ENCODE measurements at places on chromosomes 16 and 17.

GRCh38 chr17:58238147-58238634 is at the start of gene LPO:
Gene LPO (plus strand): TSS chr17:58238584. CDS start chr17:58242980, 4,396 bp downstream.
- no peak for DNase-seq

DNA sequence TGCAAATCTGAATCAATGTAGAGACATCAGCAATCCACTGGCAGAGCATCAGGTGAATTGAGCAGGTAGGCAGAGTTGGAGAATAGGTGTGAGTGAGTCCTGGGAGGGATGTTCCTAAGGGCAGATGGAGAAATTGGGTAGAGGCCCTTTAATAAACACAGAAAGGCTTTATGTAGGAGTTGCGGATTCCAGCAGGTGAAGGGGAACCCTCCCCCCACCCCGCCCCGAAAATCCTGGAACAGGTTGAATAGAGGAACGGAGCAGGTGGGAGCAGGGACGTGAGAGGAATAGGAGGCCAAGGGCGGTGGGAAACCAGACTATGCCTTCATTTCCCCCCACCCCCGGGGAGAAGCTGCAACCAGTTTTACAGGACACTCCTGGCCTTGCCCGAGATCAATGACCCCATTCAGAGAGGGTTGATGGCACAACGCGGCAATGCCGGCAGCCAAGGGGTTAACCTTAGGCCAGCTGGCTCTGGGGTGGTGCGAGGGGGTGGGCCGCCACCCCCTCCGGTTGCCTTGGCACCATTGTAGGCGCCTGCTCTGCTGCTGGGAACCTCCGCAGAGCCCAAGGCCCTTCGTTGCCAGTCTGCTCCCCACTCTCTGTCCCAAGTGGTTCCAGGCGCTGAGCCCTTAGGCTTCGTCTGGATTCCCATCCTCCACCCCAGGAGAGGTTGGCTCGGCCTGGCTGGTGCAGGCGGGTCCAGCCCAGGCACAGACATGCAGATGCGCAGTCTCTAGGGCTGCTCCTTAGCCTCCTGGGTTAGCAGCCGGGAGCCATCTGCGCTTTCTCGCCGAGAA is 814 bp upstream of the RUNDC3A start:
- no peak for DNase-seq

DNA sequence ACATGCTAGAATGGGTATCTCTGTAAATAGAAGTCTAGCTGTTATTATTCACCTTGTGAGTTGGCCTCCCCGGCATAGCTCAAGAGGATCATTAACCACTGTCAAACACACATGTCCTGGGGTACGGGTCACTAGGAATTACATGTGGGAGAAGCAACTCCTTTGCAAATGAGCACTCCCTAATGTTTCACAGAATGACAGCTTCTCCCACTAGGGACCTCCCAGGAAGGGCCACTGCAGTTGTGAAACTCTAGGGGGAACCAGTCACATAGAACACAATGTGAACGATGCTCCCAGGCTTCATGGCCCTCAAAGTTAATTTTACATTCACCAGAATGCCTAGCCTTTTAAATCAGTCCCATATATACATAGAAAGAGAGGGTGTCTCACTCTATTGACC is 12.4 kb upstream of the ZNF19 start:
- DNase-seq, result peak; percentile 37

DNA sequence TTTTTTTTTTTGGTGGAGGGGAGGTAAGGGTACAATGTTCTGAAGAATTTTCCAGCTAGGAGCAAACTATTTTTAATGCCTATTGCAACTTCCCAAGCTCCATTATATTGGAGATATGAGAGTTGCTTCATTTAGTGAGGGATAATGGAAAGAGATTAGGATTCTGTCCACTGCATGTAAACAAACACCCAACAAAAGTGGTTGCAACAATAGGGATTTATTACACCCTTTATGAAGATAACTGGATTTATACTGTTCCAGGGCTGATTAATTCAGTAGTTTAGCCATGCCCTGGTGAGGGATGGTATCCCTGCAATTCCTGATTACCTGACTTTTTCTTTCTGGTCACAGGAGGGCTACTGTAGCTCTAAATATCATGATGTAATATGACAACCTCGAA is 40.5 kb downstream of the MAP2K6 start:
- no peak for DNase-seq

DNA sequence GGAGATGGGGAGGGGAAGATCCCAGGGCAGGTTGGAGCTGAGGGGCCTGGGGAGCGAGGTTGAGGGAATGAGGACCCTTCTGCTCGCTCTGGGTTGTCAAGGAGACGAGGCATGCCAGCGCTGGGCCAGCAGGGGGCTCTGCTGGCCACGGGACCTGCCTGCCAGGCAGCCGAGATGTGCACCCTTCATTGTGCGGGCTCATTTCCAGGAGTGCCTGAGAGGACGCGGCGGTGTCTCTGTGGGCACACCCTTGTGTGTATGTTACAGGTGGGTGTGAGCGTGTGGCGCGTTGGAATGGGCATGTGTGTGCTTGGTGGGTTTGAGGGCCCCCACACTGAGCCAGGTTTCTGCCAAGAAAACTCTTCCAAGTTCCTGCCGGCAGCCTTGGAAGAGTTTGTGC is 15.9 kb downstream of the ARHGAP23 start:
- DNase-seq, result peak; percentile 61

GRCh38 chr17:80884811-80885210 is 106.8 kb upstream of the CHMP6 start:
- no peak for DNase-seq

- no peak for DNase-seq
Measured at GRCh38 chr17:5563456-5563855, 20.9 kb downstream of the NLRP1 start.

DNA sequence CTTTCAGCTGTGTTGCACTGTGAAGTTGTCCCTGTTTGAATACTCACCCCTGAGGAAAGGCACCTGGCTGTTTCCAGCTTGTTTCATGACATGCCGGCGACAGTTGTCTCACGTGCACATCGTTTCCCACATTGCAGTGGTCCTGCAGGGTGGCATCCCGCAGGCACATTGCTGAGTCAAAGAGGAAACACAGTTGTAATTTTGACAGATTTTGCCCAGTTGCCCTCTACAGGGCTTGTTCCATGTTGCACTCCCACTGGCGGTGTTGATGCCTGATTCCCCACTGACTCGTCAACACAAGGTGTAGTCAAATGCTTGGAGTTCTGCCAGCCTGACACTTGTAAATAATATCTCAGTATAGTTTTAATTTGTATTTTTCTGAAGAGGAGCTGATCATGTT is 23.8 kb downstream of the EPN2 start:
- no peak for DNase-seq

DNA sequence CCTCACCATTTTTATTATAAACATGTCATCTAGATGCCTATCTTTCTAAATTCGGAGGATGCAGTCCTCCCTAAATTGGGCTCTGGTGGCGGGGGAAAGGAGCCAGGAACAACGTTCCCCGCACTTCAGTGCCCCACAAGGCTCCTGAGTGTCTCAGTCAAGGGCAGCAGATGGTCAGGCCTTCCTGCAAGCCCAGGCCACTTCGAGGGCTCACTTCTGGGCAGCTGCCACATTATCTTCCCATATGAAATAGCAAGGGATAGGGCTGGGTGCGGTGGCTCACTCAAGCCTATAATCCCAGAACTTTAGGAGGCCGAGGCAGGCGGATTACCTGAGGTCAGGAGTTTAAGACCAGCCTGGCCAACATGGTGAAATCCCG is 32.3 kb downstream of the FBXO31 start:
- DNase-seq, result no peak

GRCh38 chr17:27452828-27453227 is 3.4 kb upstream of the KSR1 start:
- no peak for DNase-seq

- DNase-seq, result no peak
Measured at GRCh38 chr17:43808076-43808475, 24.9 kb downstream of the MPP3 start.

DNA sequence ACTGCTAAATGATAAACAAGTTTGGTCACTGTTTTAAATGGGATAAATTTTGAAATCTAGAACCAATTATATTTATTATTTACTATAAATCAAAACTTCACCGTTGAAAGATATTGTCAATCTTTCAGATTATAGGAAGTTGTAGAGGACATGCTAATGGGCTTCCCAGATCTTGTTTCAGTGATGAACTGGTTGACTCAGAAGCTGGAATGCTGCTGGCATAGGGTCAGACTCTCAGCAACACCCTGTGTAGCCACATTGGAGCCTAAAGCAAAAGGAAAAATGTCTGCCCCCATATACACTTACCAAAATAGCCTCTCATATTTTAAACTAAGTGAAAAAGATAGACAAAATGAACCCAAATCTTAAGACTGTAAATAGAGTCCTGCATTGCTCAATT is 916.9 kb upstream of the SOX9 start:
- no peak for DNase-seq

GRCh38 chr17:48571024-48571818 is 6.9 kb downstream of the HOXB4 start:
- DNase-seq, result no peak

DNA sequence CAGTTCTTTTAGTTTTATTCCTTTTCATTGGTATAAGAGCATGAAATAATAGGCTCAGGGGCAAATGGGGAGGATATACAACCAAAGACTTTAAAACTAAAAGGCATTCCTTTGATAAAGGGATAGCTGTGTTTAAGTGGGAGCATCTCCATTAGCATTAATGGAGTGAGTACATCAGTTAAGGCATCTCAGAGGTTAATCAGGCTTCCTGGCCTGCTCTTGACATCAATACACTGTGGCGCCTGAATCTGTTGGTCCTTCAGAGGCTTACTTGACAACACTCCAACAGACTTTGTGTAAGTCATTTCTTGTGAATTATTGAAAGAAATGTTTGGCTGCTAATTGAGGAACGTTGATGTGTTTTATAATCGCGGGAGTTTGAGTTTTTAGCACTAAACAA is 230.7 kb downstream of the BCAS3 start:
- DNase-seq, result no peak

DNA sequence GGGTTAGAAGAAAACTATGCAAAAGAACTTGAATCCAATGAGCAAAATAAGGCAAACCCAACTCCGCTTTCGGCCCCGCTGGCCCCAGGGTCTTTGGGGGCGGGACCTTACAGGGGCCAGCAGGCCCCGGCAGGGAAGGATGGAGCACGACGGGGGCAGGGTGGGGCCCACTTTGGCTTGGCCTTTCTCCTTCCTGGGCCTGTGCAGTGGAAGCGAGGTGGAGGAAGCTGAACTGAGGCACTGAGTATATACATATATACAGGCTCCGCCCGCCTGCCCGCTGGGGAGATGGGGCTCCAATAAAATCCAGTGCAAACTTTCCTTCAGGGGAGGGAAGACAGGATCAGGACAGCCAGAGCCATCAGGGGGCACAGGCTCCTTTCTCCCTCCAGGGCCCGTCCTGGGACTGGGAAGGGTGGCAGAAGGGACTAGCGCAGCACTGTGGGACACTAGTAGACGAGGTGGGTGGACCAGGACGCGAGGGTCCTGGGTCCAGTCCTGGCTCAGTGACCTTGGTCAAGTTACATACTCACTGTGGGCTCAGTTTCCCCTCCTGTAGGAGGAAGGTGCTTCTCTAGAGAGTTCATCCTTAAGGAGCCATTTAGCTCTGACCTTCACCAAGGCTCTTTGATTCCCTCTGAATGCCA is 20.9 kb upstream of the MPO start:
- DNase-seq, result no peak

DNA sequence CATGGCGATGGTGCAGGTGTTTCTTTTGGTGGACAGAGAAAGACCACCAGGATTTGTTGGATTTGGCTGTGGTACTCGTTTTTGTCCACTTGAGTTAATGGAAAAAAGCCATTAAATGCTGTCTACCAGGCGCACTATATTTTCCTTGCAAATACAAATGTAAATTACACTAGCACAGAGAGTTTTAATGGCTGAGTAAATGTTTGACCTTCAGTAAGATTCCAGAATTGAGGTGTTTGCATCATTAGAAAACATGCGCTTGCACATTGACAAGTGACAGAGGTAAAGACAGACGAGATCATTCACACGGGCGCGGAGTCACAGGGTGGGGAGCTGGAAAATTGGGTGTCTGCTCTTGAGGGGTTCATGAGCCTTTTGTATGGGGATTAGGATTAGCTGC is 53.5 kb upstream of the AKTIP start:
- no peak for DNase-seq

GRCh38 chr17:36104701-36105181 is 1.1 kb downstream of the CCL4 start:
- DNase-seq, result no peak

- DNase-seq, result no peak
Measured at GRCh38 chr17:7222972-7223292, 3.2 kb downstream of the ACADVL start.

DNA sequence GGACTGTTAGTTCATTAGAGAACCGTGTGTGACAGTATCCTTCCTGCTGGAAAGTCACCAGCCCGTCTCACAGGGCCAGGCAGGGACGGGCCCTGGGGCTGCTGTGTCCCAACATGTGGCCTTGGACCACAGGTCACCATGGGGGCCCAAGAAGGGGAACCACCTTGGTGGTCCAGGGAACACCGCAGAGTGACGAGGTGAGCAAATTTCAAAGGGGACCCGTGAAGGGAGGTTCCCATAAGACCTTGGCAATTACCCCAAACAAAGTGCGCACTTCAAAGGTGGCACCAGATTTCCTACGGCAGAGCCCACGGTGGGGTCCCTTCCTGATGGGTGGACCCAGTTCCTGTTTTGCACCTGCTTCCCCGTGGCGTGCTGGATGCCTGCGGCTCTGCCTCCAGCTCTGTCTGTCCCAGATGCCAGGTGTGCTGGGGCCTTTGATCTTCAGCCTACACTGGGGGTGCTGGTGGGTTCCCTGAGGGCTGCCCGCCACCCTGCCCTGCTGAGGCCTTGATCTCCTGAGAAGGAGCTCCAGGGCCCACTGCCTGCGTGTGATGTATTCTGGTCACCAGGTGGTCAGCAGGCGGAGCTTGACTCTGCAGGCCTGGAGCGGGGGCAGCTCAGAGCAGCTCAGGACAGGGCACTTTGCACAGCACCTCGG is 27.0 kb downstream of the SLC7A5 start:
- DNase-seq, result no peak

DNA sequence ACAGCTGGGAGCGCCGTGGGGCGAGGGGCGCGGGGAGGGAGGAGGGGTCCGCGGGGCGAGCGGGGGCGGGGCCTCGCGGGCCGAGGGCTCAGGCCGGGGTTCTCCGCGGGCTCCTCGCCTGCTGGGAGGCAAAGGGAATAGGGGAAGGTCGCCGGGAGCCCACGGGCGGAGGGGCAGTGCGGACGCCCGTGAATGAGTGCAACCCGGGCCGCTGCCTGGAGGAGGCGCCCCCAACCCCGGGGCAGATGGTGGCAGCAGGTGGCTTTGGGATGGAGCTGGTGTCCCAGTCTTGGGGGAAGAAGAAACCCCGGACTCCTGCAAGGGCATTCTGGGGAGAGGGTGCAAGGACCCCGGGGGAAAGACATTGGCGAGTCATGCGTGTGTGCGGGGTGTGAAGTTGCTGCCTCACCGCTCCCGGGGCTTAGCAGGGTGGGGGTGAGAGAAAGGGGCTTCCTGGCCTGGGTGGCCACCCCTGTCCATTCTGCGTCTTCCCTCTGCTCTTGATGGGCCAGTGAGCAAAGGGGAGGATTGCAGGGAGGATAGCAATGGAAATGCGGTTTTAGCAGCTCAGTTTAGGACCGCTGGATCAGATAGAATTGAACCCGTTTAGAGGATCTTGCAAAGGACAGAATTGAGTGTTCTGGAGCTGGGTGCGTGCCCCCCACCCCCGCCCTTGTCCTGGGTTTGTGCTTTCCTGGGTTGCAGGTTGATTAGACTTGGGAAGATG is 526 bp downstream of the KIAA0513 start:
- DNase-seq, result peak; percentile 17
